ENCODE measurements at places on chromosomes 4 and X.

GRCh38 chrX:150902434-150903109, 4.1 kb upstream of the CD99L2 start:
- no peak for DNase-seq

- no peak for DNase-seq
These were observed 39.4 kb downstream of the NALF2 start for GRCh38 chrX:69543572-69543971.

- no peak for DNase-seq
These were observed 27.8 kb downstream of the ELF4 start for GRCh38 chrX:130082244-130083106.

DNA sequence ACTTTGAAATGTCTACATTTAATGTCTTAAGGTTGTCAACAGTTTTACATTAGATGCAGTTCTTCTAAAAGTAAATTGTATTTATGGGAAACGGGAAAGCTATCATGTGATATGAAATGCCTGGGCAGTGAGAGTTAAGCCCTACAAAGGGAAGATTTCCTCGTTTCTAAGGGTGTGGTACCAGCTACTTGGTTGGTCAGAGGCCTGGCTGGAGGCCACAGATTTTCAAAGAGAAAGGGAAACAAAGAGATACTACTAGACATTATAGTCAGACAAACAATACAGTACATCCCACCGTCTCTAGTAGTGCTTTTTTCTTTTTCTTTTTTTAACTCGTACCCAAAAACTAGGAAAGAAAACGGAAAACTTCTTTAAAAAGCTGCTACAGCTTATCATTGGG, 467.8 kb downstream of the PCDH7 start:
- no peak for DNase-seq

- DNase-seq: no peak
These were observed 204.9 kb downstream of the GBA3 start for GRCh38 chr4:22897520-22898108.

- DNase-seq: no peak
These were observed 5.0 kb downstream of the MSX1 start for GRCh38 chr4:4864443-4864939.

DNA sequence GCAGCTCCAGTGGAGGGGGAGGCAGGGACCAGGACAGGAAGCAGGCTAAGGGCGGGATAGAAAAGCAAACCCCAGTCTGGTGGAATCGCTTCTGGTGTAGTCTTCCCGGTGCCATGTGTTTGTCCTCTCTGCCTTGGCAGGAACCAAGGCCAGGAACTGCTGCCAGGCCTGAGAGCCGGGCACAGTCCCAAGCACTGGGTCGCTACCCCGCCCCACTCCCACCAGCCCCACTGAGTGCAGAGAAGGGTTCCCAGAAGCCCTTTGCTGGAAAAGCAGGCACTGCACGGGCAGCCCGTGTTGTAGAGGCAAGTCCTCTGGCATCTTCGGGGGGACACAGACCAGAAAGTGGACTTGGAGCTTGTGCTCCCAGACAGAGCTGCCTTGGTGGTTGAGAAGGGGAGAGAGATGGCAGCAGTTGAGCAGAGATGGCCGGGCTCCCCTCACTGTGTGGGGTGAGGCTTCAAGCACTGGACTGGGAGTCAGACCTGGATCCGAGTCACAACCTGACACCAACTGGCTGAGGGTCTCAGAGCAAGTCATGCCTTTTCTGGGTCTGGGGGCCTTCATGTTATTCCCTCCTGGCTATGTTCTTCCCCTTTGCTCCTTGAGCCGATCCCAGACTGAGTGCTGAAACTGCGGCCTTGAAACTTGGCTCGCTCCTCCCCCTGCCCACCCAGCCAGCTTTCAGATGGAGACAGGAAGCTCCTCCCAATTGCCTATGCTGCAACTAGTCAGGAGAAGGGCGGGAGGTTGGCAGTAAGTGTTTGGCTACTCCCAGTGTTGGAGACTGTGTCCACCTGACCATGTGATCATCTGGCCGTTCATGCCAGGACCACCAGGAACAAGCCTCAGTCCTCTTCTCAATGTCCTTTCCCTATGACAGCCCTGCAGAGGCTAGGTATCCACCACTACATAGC, 59.7 kb upstream of the MTM1 start:
- DNase-seq: peak; percentile 82

GRCh38 chr4:81844717-81845116, 373.0 kb upstream of the RASGEF1B start:
- no peak for DNase-seq

- no peak for DNase-seq
These were observed 35.6 kb downstream of the DAPP1 start for GRCh38 chr4:99852199-99852749.

DNA sequence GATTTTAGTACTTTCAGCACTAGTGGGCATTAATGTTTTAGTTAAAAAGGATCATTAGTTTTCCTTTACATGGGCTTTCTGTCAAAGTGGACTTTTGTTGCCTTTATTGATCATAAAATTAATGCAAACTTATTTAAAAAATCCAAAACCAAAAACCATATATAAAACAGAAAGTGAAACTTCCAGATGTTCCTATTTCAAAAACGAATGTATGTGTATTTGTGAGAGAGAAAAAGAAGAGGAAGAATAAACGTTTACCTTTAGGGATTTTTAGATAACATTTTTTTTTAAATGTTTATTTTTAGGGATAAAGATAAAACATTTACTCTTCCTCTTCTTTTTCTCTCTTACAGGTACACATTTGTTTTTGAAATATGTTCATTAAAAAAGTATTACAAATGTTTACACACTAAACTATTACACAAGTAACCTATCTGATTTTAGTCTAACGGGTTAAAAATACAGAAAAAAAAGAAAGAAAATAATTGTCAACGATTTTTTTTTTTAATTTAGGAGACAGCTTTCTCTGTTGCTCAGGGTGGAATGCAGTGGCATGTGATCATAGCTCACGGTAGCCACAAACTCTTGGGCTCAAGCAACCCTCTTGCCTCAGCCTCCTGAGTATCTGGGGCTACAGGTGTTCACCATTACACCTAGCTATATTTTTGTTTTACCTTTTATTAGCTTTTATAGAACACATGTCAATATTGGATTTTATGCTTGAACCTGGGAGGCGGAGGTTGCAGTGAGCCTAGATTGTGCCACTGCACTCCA, 16.8 kb upstream of the COX18 start:
- no peak for DNase-seq

DNA sequence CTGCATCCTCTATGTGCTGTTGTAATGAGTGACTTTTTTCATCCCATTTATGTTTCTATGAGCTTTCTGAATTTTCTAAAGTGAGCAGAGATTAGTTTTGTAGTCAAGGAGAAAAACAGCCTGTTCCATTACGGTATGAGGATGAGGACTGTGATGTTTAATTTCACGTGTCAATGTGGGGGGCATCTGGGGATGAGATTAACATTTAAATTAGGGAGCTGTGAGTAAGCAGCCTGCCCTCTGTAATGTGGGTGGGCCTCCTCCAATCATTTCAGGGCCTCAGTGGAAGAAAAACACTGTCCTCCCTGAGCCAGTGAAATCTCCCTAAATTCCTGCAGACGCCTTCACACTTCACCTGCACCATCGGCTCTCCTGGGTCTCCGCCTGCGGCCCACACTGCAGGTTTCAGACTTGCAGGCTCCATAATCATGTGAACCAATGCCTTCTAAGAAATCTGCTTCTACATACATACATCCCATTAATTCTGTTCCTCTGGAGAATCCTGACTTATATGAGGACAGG, 121.7 kb downstream of the AFAP1 start:
- DNase-seq: no peak

GRCh38 chrX:31057691-31058090, 14.2 kb downstream of the FTHL17 start:
- no peak for DNase-seq

GRCh38 chr4:90621080-90621479, 493.9 kb downstream of the CCSER1 start:
- DNase-seq: no peak

DNA sequence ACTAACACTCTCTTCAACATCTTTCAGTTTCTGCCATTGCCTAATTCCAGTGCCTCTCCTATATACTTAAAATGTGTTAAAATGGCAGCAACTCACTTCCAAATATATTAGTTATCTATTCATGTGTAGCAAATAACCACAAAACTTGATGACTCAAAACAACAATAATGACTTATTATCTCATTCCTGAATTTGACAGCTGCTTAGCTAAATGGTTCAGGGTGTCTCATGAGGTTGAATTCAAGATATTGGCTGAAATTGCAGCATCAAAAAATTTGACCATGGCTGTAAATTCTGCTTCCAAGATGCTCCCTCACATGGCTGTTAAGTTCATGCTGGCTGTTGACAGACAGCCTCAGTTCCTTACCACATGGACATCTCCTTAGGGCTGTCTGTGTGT, 25.3 kb downstream of the PITX2 start:
- no peak for DNase-seq

DNA sequence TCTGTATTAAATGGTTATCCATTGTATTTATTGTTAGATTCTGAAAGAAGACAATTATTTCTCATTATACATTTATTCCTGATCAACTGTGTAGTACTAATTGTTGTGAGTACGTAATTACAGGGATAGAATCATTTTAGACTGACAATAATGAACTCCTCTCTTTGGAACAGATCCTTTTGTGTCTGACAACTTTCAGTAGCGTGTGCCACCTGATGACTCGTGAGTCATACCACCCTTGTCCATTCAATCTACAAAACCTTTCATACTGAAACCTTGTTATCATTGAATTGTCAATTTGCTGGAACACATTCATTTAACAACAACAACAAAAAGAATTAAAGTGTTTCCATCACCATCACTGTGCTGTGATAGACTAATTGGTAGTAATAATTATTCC, 602.7 kb upstream of the PCDH7 start:
- DNase-seq: no peak

GRCh38 chrX:96424007-96424406, 260.6 kb upstream of the DIAPH2 start:
- no peak for DNase-seq

DNA sequence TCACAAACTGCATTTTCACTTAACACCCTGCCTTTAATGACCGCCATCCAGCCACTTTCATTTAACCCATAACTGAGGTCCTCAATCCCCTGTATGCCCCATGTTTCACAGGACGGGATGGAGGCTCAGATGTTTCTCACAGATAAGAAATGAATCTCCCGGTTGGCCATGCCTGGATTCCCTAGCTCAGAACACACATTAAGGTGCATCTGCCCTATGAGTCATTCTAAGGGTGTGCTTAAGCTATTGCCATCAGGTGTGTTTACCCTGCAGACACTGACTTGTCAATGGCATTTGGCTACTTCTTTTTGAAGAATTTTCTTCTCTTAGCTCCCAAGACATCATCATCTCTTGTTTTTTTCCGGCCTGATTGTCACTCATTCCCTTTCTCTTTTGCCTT, 222.6 kb upstream of the SMIM31 start:
- DNase-seq: no peak

GRCh38 chr4:76995776-76996175, 46.2 kb downstream of the SEPTIN11 start:
- DNase-seq: no peak

- no peak for DNase-seq
These were observed 158.0 kb upstream of the PRDX4 start for GRCh38 chrX:23509256-23509655.

DNA sequence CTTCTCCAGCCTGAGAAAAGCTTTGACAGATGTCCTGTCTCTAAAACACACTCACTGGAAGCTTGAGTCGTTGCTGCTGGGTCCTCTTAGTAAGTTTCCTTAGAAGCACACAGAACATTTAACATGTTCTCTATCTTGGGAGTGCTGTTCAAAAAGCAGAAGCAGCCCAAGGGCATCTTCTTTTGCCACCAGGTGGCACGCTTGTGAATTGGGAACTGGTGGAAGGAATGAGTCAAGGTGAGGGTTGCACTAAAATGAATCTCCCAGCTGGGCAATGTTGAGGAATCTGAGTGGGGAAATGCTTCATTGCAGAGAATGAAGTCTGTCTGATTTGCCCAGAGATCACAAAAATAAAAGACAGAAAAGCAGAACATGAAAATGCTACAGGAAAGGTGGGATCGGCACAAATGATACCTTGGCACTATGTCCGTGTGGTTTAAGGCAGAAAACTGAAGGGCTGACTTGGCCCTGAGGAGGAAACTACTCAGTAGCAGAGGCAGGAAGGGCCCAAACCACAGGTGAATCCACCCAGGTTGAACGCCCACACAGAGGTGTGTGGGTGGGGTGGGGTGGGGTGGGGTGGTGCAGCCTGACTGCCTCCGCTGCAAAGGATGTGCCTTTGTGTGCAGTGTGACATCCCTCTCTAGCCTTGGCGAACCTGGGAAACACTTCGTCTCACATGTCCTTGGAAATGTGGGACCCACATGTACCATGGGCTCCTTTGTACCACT, 26.0 kb downstream of the KIT start:
- no peak for DNase-seq

DNA sequence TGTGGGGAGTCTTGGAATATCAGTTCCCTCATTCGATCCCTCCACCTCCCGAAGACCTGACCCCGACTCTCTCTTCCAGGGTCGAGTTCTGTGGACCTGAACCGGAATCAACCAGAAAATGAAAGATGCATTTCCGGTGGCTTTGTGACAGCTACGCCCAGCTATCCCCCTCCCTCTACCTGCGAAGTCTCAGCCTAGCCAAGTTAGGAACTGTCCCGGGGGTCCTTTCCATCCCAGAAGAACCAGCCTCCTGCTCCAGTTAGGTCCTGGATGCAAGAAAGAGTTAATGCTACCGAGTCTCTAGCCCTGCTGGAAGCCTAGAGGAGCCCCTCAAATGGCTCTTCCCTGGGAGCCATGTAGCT, 13.4 kb upstream of the ETDC start:
- no peak for DNase-seq

DNA sequence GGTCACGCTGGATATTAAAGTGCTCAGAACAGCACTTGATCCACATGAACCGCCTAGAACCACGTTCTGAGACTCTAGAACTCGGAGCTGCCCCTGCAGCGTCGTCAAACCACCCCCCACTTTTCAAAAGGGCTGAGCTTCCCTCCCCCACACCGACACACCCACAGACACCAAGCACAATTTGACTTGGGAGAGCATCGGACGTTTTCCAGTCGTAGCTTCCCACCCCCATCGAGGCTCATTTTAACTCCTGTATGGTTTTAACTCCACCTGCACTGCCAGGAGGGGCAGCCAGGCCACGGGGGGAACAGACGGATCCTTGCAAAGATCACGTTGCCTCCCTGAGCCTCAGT, 26.3 kb downstream of the PPP2R2C start:
- DNase-seq: no peak

GRCh38 chr4:121034017-121034416, 38.3 kb downstream of the NDNF start:
- no peak for DNase-seq

DNA sequence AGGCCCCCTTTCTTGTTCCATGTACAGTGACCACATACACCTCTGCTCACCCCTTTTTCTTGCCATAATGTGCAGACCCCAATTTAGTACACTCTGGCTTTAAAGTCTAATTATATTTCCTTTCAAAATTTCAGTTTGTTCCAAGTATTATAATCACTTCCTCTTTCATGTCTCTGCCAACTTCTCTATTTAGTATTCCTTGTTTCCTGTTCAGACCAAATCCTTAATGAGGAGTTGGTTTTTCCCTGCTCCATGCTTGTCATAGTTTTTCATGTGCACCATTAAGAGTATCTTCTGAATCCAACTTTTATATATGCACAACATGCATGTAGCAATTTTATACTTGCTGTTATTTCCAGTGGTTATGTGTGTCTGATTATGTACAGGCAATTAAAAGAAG, 32.3 kb downstream of the USP53 start:
- no peak for DNase-seq

All from coronary artery (tissue), 2 donors.